Glutamatergic neuron (in vitro differentiated cells): ENCODE measurements at places on chromosomes 13 and 19. TPM values are rescaled to one million over a fixed set of nuclear protein-coding genes. Genes with fewer than 3 reads are reported as not detected.

DNA sequence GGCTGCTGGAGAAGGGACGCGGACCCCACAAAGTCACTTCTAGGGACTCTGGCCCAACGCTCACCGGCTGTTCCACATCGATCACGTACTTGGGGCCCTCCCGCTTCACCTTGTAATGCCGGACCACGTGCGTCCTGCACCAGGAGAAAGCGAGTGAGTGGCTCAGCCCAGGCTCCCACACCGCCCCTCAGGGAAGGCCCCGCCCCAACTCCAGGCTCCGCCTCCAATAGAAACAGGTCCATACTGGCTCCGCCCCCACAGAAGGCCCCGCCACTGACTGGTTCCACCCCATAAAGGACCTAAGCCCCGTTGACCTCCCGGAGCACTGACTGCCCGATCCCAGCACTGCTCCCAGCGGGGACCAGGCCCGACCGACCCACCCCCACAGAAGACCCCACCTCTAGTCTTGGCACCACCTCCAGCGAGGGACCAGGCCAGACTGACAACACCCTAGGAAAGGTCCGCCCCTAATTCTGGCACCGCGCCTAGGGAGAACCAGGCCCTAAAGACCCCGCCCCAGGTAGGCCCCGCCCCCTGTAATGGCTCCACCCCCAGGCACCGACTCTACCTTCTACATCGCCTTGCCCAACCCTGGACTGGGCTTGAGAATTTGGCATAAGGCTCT, 11.3 kb downstream of the STAP2 start:
- peak overlapping the region; percentile 81 for H3K4me3 ChIP-seq
- DNase-seq: peak; percentile 88
- peaks cover 3% of the 10 kb centered on the region for H3K4me1 ChIP-seq
- no peaks in the 10 kb centered on the region for H3K36me3 ChIP-seq
- peaks cover 22% of the 10 kb centered on the region for H3K27me3 ChIP-seq
- H3K27ac ChIP-seq: peak overlapping the region; percentile 62

- no peaks in the 10 kb centered on the region for H3K36me3 ChIP-seq
- peaks cover 7% of the 10 kb centered on the region for H3K4me1 ChIP-seq
- H3K27ac ChIP-seq: no peak overlapping the region
- H3K4me3 ChIP-seq: no peak overlapping the region
- DNase-seq: no peak
- H3K27me3 ChIP-seq: peaks cover 2% of the 10 kb centered on the region
Measured at GRCh38 chr13:32629313-32629712, 43.1 kb downstream of the PDS5B start.

GRCh38 chr19:50475736-50476223, 527 bp upstream of the EMC10 start:
- H3K4me3 ChIP-seq: peak overlapping the region; percentile 74
- peak overlapping the region; percentile 81 for H3K27ac ChIP-seq
- H3K27me3 ChIP-seq: peaks cover 14% of the 10 kb centered on the region
- DNase-seq: no peak
- H3K4me1 ChIP-seq: peaks cover 3% of the 10 kb centered on the region
- H3K36me3 ChIP-seq: peaks cover 4% of the 10 kb centered on the region

GRCh38 chr13:109148243-109148642, 518.8 kb downstream of the MYO16 start:
- H3K36me3 ChIP-seq: no peaks in the 10 kb centered on the region
- no peak overlapping the region for H3K27ac ChIP-seq
- peaks cover 17% of the 10 kb centered on the region for H3K4me1 ChIP-seq
- DNase-seq: no peak
- no peak overlapping the region for H3K4me3 ChIP-seq

DNA sequence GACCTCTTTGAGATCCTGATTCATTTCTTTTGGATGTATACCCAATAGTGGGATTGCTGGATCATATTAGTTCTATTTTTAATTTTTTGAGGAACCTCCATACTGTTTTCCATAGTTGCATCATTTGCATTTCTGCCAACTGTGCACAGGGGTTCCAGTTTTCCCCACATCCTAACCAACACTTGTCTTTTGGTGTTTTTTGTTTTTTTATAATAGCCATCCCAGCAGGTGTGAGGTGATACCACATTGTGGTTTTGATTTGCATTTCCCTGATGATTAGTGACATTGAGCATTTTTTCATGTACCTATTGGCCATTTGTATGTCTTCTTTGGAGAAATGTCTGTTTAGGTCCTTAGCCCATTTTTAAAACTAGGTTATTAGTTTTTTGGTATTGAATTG, 18.8 kb upstream of the GPR183 start:
- no peak overlapping the region for H3K4me3 ChIP-seq
- no peaks in the 10 kb centered on the region for H3K27me3 ChIP-seq
- no peaks in the 10 kb centered on the region for H3K36me3 ChIP-seq
- DNase-seq: no peak

DNA sequence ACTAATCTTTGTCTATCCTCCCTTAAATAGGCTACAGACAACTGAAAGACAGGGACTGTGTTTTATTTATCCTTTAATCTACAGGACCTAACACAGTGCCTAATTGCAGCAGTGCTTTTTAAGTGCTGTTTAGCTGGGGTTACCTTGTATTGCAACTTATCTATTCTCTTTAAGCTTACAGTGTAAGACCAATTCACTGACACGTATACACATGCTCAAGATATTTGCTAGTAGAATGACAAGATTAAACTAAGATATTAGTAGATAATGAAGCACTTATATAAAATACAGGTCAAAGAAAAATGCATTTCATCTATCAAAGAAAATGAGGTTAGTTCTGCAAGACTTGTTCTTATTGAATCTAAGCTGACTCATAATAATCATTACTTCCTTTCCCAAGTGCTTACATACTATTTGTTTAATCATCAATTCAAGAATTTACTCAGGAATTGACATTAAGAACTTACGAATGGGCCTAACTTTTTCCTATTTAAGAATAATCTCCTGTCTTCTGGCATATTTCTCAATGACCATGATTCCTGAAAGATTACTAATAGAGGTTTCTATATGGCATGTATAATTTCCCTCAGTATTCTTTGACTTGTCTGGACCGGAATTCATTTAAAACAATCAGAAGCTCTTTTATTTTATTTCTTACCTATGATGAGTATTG, 75.8 kb upstream of the MAB21L1 start:
- H3K27ac ChIP-seq: no peak overlapping the region
- DNase-seq: no peak
- no peaks in the 10 kb centered on the region for H3K36me3 ChIP-seq
- H3K4me1 ChIP-seq: peaks cover under 1% of the 10 kb centered on the region

DNA sequence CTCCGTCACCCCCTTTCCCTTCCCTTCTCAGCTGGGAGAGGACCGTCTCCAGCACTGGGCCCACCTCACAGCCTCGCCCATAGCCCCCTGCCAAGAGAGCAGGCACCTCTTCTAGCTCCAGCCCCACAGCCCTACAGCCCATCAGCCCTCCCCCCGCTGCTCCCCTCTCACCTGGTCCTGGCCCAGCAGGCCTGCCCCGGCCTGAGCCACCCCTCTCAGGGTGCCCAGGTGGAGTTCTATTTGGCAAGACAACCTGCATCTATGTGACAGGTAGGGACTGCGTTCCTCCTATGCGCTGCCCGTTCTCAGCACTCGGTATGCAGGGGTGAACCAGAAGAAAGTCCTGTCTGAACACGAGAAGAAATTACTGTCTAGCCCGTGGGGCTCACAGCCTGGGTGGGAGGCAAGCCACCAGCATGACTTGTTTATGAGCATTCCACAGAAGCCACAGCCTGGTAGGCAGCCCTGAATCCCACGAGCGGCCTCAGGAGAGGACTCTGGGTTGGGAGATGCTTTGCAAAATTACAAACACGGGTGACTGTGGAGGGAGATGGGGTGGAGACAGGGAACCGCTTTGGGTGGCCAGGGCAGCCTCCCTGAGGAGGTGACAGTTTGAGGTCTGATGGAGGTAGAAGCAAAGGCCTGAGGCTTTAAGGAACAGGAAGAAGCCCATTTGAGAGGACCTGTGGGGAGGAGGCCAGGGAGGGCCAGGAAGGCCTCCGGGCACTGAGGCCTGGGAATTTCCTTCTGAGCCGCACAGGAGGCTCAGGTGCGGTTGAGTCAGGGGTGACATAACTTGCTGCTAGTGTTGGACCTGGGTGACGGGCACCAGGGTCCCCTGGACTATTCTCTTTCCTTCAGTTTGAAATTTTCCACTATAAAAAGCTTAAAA, 1.2 kb upstream of the PLEKHF1 start:
- H3K4me1 ChIP-seq: no peaks in the 10 kb centered on the region
- no peak overlapping the region for H3K27ac ChIP-seq
- peaks cover 11% of the 10 kb centered on the region for H3K27me3 ChIP-seq
- DNase-seq: no peak

DNA sequence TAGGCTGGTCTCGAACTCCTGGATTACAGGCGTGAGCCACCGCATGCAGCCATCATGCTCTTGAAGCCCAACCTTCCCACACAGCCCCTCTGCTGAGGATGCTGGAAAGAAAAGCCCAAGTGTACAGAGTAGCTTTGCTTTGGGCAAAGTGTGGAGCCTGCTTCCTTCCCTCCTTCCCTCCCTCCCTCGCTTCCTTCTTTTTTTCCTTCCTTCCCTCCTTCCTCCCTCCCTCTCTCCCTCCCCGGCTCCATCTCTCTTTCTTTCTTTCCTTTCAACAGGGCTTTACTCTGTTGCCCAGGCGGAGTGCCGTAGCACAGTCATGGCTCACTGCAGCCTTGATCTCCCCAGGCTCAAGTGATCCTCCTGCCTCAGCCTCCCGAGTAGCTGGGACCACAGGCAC, 2.7 kb downstream of the CC2D1A start:
- no peak overlapping the region for H3K4me3 ChIP-seq
- H3K27me3 ChIP-seq: no peaks in the 10 kb centered on the region
- no peaks in the 10 kb centered on the region for H3K4me1 ChIP-seq

- H3K36me3 ChIP-seq: no peaks in the 10 kb centered on the region
- H3K4me1 ChIP-seq: peaks cover 12% of the 10 kb centered on the region
- H3K27me3 ChIP-seq: no peaks in the 10 kb centered on the region
- H3K4me3 ChIP-seq: no peak overlapping the region
- no peak overlapping the region for H3K27ac ChIP-seq
- no peak for DNase-seq
Measured at GRCh38 chr13:31469377-31469776, 269.6 kb downstream of the B3GLCT start.

GRCh38 chr19:45408830-45409556, 2.5 kb downstream of the POLR1G start:
- no peaks in the 10 kb centered on the region for H3K36me3 ChIP-seq
- DNase-seq: no peak
- peak overlapping the region; percentile 67 for H3K4me3 ChIP-seq
- H3K4me1 ChIP-seq: peaks cover 8% of the 10 kb centered on the region
- peak overlapping the region; percentile 25 for H3K27ac ChIP-seq

GRCh38 chr13:48828962-48829411, 146.7 kb upstream of the FNDC3A start:
- no peaks in the 10 kb centered on the region for H3K27me3 ChIP-seq
- DNase-seq: no peak
- no peak overlapping the region for H3K4me3 ChIP-seq
- peaks cover 8% of the 10 kb centered on the region for H3K36me3 ChIP-seq
- H3K27ac ChIP-seq: no peak overlapping the region
- no peaks in the 10 kb centered on the region for H3K4me1 ChIP-seq

SWSAP1 gene
- 2.1 TPM for total RNA-seq

EFNA2 gene
- 61.4 TPM for total RNA-seq

ZNF787 gene
- 59.7 TPM for total RNA-seq

FCGBP gene
- total RNA-seq: 0.49 TPM

ANGPTL8 gene
- total RNA-seq: not detected

GJA3 gene
- not detected for total RNA-seq
